ENCODE measurements at places on chromosomes 3 and 15. TPM values are rescaled to one million over a fixed set of nuclear protein-coding genes. Genes with fewer than 3 reads are reported as not detected.

The GOLGA8G gene
- not detected for total RNA-seq

GRCh38 chr3:123805504-123805903 lies 78.6 kb downstream of the MYLK start:
- no peak for DNase-seq

DNA sequence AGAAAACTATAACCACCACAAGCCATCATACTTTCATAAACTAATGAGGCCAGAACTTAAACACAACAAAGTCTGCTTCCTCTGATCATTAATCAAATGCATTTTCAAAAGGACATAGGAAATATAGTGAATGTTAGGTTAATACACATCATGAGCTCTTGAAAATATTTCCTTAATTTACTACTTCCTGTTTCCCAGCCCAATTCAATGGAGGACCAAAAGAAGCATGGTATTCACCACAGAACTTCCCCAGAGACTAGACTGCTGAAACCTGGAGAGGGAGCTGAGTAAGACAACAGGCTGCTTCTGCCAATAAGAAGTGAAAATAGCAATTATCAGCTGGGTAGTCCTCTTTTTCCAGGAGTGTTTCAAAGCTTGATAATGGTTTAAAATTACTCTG lies 250.3 kb downstream of the ULK4 start:
- DNase-seq: no peak

GRCh38 chr15:71708741-71709140 lies 101.6 kb upstream of the NR2E3 start:
- no peak for DNase-seq

The MEIS2 gene
- total RNA-seq: 40.1 TPM

DNA sequence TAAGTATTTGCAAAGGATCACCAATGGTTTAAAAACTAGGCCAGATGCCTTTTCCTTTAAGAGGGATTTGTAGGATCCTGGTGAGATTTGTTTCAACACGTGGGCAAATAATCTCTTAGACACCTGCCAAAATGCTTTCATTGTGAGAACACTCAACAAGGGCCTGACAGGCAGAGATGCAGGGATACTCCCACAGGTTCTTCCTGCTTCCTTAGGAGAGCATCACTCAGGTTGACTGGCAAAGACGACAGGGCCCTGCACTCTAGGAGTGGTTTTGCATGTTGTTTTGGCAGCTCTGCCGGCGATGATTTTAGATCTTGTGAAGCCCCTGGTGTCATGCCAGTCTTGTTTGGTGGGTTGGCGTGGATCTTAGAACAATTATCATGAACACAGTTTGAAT lies 184.5 kb downstream of the NR1D2 start:
- no peak for DNase-seq

The SIDT1 gene
- total RNA-seq: 45.2 TPM

DNA sequence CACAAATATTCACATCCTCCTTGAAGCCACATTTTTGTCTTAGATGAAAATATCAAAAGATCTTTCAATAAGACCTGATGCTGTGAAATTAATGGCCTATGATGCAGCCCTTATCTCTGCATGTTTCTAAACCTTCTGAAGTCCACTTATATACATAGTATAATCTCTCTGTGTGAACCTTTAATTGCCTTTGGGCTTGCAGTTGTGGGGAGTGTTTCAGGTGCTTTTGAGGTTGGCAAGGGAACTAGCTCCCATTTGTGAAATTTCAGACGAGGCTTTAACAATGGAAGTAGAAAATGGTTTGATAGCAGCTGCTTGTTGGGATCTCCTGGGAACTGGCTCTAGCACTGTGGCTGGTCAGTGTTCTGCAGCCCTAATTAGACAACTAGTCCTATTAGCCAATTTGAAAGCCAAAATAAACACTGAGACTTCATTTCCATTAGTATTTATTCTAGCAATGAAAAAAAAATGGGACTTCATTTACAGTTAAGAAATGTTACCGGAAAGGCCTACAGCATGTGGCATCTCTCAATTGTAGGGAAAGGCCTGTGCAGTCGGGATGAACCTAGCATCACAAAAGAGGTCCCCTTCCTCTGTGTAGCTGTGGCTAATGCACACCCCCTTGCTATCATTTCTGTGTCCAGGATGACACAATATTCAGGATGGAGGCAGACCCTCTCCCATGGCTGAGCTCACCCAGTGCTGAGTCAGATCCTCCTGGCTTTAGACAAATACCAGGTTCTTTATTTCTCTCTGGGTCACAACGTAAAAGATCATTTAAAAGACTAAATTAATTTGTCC lies 140.7 kb upstream of the TRIM42 start:
- no peak for DNase-seq

Measured in spinal cord (tissue), 10 donors.